ENCODE measurements at places on chromosomes 12 and 14.

GRCh38 chr14:81436296-81437138, 36.4 kb upstream of the STON2 start:
- no peak for DNase-seq

GRCh38 chr14:87252103-87252502, 740.9 kb downstream of the GALC start:
- no peak for DNase-seq

DNA sequence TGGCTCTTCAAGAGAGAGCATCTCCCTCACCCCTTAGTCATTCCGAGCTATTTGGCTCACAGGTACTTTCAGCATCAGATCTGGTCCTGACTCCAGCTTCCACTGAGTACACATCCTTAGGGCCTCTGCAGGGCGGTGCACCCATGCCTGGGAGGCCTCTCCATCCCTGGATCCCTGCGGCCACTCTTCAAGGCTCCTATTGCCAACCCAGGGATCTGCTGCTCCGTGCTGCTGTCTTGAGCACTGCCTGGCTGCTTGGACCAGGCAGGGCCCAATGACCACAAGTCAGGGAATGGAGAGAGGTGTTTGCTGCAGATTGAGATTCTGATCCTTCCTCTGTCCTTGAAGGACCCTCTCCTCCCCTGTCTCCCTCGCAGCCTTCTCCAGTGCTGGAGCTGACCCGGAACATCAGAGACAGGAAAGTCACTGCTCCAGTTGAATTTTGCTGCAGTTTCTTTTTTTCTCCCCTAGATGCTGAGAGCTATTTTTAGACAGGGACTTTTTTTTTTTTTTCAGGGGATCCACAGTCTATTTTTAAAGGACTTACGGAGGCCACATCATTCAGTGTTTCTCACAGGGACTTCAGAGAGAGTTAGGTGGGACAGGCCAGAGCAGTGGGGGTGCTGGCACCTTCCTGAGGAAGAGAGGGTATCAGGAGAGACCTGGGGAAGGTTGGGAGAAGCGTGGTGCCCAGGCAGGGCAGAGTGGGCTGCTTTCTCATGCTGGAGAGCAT, 50.1 kb upstream of the KCNA1 start:
- DNase-seq, result no peak

DNA sequence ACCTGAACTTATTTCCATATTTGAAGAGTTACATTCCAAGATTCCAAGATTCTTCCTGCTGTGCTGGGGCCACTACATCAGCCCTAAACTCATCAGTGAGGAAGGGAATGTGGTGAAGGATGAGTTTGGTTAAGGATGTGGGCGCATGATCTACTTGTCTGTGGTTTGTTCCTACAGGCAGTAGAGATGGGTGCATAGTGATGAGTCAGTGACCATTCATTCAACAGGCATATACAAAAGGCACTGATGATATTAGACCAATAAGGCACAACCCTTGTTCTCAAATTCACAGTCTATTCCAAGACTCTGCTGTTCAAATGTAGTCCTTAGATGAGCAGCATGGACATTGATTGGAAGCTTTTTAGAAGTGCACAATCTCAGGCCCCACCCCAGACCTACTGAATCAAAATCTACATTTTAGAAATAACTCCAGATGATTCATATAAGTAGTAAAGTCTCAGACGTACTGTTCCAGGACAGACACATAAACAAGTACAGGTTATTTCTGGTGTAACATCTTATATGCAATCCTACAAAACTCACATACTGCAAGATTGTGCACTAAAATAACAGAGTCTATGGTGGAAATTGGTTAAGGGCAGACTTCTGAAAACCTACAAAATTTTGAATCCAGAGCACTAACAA, 47.7 kb upstream of the MAP3K9 start:
- no peak for DNase-seq

DNA sequence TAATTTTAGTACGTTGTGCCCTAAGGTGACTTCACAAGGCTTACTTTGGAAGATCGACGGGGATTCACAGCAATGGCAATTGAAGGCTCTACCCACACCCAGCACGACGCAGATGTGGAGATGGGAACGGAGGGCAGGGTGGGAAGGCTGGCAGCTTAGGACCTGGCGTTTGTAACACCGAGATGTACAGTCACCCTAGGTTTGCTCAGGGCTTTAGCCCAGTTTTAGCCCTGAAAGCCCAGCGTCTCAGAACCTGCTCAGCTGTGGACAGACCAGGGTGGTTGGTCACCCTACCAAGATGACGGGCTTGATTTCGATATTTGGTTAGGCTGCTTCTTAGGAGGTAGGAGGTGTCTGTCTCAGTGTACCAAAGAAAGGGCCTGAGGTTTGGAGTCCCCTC, 100.5 kb upstream of the MED13L start:
- DNase-seq, result no peak

All from stimulated activated CD4-positive, alpha-beta T cell treated with anti-CD3 and anti-CD28 coated beads, Interleukin-1b, Interleukin-23, amount 100 ng/mL, for 1 hour (primary cell).